ENCODE measurements at places on chromosomes 16 and 17. TPM values are rescaled to one million over a fixed set of nuclear protein-coding genes. Genes with fewer than 3 reads are reported as not detected.

GSPT1 gene
- polyA plus RNA-seq, result 58.9 TPM

PIRT gene
- polyA plus RNA-seq, result not detected

IL17C gene
- polyA plus RNA-seq, result 0.59 TPM

CDH1 gene
- 96.6 TPM for polyA plus RNA-seq

ACSM2A gene
- not detected for polyA plus RNA-seq

Measured in esophagus (tissue), 2 donors.